ENCODE measurements at places on chromosomes 2 and 18.
A peak's percentile ranks its signal among the peaks of the same experiment; 100 is the strongest.

- DNase-seq, result no peak
Observed at GRCh38 chr2:72723769-72724370, 102.0 kb downstream of the EXOC6B start.

DNA sequence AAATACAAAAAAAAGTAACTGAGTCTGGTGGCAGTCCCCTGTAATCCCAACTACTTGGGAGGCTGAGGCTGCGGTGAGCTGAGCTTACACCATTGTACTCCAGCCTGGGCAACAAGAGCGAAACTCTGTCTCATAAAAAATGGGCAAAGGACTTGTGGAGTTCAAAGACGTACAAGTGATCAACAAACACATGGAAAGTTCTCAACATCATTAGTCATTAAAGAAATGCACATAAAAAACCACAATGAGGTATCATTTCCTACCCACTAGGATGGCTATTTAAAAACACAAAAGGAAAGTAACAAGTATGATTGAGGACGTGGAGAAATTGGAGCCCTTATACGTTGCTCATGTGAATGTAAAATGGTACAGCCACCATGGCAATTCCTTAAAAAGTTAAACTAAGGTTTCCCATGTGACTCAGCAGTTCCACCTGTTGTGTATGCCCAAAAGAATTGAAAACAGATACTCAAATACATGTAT is 52.3 kb downstream of the RAB10 start:
- no peak for DNase-seq

DNA sequence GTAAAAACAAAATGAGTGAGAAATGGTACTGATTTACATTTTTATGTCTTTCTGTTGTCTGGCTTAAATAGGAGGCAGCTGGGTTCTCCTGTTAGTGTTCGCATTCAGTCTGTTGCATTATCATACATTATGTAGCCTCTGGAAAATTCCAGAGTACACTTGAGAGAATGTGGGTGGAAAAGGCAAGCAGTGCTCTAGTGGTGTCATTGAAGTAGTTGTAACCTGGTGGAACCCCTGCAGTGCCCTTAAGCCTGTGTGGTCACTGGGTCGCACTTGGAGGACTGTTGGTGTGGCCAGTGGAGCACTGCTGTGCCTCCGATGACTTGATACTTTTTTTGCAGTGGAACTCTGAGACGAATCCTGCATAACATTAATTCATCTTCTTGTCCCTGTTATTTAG is 52.4 kb downstream of the USP14 start:
- no peak for DNase-seq

- DNase-seq, result peak; percentile 82
Observed at GRCh38 chr2:231709981-231710798, 1.9 kb downstream of the PTMA start.

- no peak for DNase-seq
Observed at GRCh38 chr18:10050956-10051355, 137.1 kb downstream of the VAPA start.

DNA sequence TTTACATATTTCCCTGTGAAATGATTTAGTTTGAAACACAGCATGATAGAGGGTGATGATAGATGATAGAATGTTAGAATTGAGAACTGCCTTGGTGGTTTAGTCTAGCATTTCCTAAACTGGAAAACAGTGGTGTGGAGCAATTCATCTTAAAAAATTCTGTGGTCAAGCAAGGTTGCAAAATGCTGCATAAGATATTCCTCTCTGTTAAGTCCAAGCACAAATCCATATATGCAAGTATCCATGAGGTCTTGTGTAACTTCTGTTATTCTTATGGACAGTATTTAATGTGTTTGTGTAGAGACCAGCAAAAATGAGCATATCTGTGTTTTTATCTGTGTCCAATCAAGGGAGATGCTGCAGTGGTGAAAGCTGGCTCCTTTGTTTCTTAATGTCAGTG is 30.0 kb downstream of the CPS1 start:
- no peak for DNase-seq

DNA sequence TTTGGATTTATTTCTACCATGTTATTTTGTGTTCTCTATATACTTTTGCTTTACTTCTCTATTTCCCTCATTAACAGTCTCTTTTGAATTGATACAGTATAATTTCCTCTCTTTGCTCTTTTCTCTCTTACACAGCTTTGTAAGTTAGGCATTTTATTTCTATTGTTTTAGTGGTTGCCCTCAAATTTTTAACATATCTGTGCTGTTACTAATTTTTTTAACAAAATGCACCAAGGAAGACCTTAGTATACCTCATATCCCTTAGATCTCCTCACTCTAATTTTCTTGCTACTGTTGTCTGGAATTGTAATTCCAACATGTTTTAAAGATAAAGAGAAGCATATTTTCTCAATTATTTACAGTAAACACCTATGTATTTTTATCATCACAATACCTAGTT is 416.8 kb upstream of the SLC14A2 start:
- no peak for DNase-seq

DNA sequence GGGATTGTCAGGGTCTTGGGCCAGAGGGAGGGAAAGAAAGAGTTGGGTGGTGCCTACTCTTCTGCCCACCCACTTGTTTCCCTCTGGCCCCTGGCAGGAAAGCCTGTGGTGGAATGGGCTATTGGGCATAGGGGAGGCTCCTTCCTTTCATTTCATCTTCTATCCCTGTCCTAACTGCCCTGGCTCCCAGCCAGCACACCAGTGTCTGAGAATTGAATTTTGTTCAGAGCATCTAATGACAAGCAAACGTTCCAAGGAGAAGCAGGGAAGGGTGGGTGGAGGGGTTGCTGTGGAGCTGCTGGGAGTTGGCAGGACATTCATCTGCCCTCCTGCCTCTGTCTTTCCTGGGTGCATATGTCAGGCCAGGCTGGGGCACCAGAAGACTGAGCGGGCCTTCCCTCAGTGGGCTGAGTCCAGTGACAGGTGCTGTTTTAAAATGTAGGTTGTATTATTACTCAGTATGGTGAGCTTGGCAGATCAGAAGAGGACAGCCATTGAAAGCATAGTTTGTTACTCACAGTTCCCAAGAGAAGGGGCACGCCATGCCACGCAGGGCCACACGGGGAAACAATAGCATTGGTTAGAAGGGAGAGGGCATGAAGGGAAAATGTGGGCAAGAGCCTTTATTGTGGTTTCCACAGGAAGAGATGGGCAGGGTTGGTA is 171.9 kb downstream of the ACOXL start:
- no peak for DNase-seq

GRCh38 chr2:129016972-129017371 is 698.3 kb upstream of the HS6ST1 start:
- no peak for DNase-seq

DNA sequence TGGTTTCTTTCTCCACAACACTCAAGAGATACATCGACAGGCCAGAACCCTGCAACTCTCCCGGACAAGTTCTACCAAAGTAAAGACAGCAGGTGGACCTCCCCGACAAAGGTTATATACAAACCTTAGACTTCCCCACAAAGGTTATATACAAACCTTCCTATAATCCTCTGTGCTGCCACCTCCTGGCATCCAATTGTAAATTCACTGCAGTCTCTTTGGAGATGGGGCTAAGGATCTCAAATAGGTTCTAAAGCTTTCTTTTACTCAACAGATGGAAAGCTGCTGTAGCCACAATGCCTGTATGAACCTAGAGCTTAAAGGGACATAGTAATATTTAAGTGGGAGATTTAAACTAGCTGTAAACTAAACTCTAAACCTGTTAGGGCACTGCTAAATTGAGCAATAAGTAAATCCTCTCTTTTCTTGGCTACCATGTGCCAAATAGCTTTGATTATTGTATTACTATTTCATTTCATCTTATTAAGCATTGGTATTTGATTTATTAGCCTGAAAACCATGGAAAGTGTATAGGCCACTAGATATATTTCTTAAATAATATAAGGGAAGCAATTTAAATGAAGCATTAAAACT is 9.8 kb upstream of the MREG start:
- no peak for DNase-seq

- peak; percentile 29 for DNase-seq
Observed at GRCh38 chr18:79069717-79070151, 540 bp downstream of the ATP9B start.

GRCh38 chr18:63025251-63026090 is 294.1 kb downstream of the BCL2 start:
- DNase-seq, result no peak

Data from left ventricle myocardium inferior (tissue), 1 donor.